ENCODE measurements at places on chromosomes 13 and 19.

DNA sequence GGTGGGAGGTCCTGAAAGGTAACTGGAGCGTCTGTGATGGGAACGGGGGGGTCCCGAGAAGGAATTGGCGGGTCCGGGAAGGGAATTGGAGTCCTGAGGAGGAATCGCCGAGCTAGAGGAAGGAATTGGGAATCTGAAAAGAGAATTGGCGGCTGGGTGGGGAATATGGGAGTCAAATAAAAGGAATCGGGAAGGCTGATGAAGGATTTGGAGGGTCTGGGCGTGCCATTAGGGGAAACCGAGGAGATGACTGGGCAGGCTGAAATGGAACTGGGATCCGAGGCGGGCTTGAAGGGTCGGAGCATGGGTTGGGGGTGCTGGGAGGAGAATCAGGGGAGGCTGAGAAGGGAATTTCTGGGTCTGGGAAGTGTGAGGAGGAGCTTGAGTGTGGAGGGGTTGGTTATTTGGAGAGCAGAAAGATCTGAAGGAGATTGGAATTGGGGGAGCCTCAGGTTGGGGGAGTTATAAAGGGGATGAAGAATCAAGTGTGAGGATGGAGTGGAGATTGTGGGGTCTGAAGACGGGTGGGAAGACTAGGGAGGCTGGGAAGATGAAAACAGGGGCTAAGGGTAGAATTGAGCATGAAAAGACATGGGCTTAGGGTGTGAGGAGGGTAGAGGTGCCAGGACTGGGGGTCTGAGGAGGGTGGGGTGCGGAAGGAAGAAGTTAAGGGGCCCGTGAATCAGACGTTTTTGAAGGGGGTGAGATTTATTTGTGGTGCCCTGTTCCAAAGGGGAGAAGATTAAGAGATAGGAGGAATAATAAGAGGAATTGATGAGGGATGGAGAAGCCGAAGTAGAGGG is 718 bp downstream of the ACTN4 start:
- DNase-seq, result no peak

GRCh38 chr19:44943801-44944249 is 1.8 kb downstream of the APOC4 start:
- no peak for DNase-seq

- DNase-seq, result peak; percentile 26
These were observed 19.6 kb downstream of the ALG5 start for GRCh38 chr13:36979361-36980050.

GRCh38 chr19:28563964-28564921 is 648.7 kb downstream of the UQCRFS1 start:
- DNase-seq, result no peak

DNA sequence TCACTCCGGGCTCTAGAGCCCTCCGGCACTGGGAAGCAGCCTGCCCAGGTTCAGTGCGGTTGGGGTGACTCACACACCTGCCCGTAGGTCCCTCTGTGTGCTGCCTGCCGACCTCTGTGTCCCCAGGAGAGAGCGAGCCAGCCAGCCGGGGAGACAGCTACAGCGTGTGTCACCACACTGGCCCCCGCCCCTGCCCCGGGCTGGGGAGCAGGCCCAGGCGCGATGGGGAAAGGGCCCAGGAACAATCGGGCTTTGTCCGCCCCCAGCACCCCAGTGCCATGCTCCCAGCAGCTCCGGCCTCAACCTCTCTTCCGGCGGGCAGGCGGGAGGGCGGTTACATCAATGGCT is at the start of gene KLK6:
Gene KLK6 (minus strand): TSS at position 179 of the 348 bp plus-strand sequence. CDS start 1,487 bp downstream, outside the sequence.
- no peak for DNase-seq

GRCh38 chr13:94239135-94239534 is 240.3 kb downstream of the DCT start:
- peak; percentile 51 for DNase-seq

DNA sequence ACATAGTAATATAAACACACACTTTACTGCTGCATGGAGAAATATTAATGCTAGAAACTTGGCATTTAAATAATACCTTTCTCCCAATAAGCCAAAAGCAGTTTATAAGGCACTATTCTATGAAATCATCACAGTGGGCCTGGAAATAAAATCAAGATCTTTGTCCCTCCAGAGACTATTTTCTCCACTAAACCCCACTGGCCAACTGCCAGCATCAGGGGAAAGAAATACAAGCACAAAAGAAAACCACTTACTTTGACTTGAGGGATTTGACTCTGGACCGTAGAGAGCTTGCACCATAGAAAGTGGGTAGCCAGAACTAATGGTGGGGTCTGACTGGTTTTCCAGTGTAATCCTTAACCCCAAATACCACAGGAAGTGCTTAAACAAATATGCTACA is 71.9 kb downstream of the DCLK1 start:
- peak; percentile 35 for DNase-seq

- DNase-seq, result no peak
These were observed 48.0 kb upstream of the WASF3 start for GRCh38 chr13:26509491-26509890.

GRCh38 chr19:35845215-35846037 is 6.9 kb downstream of the NPHS1 start:
- DNase-seq, result no peak

DNA sequence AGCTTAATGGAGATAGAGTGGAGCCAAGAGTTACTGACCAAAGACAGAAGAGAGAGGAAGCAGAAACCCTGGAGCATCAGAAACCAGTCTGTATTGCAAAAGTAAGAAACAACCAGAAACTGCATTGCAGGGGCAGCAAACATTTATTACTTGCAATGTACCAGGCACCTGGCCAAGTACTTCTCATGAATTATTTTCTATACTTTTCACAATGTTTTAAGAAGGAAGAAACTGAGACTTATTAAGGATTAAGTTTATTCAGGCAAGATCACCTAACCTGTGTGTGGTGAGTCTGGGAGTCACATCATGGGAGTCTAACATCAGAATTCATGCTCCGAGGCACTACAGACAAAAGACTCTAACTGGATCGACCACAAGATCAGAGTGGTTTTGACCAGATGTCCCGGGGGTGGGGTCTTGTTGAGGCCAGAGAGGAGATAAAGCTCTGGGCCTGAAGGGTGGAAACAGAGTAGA is 47.4 kb downstream of the TNFRSF19 start:
- DNase-seq, result peak; percentile 90

DNA sequence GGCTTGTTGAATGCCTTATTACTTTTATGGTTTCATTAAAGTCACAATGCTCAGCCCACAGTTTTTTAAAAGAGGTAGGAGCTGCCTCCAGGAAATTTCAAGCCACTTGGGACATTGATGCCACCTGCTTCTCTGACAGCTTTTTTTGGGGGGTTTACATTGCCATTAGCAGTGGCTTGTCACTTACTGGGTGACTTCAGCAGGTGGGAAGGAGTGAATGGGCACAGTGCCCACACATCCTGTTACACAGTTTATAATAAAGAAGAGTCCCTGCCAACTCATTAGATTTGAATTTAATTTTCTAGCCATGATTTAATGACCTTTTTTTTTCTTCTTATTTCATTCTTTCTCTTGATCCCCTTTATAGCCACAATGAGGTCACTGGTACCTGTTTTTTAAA is 61.0 kb downstream of the NHLRC3 start:
- DNase-seq, result no peak

- no peak for DNase-seq
These were observed 14.5 kb downstream of the ZNF426 start for GRCh38 chr19:9523885-9524474.

DNA sequence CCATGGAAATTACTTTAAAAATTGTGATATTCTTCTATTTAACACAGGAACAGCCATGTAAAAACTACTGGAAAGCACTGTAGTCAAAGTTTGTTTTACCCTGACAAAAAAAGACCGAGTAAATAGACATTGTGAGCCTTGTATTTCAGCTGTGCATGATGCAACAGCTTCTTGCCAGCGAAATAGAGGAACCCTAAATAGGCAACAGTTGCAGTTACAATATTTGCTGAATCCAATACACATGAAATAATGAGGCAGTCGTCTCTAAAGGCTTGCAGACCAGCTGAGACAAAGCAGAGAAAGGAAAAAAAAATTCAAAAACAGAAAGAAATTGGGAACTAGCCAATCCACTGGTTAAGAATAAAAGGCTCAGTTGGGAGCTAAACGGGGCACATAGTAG is 1001.1 kb downstream of the OLFM4 start:
- no peak for DNase-seq

- no peak for DNase-seq
These were observed 22.8 kb downstream of the TSHZ3 start for GRCh38 chr19:31326329-31327028.

- DNase-seq, result no peak
These were observed 870.1 kb downstream of the PCDH9 start for GRCh38 chr13:66359910-66360552.

DNA sequence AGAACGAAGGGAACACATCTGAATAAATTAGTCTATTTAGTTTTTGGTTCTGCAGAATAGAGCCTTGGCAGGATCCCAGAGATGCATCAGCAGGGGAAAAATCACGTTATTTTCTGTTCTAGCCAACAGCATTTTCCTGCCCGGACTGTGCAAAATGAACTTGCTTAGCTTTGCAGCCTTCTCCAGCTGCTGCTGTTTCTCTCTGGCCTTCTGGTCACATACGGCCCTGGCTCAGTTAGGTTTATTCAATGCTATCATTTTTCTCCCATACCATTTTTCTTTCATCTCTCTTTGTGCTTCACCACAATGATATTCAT is 110.4 kb upstream of the KL start:
- DNase-seq, result peak; percentile 26

GRCh38 chr13:24893863-24894262 is 129.9 kb downstream of the RNF17 start:
- DNase-seq, result no peak

GRCh38 chr13:105783261-105783660 is 752.2 kb downstream of the EFNB2 start:
- no peak for DNase-seq

DNA sequence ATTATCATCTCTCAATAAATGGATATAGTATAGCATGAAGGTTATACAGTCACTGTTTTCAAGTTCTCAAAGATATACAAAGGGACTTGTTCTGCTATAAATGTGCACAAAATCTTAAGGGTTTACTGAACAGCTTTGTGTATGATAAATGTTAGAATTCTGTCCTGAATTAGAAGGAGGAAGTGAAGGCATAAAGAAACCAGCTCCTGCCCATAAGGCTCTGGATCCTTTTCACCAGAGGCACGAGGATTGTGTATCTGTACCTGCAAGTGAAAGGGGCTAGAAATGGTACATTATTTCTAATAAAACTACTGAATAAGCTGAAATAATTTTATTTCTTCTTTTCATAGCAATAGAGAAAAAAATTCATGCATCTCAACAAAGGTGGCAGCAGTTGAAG is 32.4 kb downstream of the PHF11 start:
- no peak for DNase-seq

- DNase-seq, result peak; percentile 30
These were observed 25.0 kb upstream of the C1QTNF9B start for GRCh38 chr13:23922005-23922932.

DNA sequence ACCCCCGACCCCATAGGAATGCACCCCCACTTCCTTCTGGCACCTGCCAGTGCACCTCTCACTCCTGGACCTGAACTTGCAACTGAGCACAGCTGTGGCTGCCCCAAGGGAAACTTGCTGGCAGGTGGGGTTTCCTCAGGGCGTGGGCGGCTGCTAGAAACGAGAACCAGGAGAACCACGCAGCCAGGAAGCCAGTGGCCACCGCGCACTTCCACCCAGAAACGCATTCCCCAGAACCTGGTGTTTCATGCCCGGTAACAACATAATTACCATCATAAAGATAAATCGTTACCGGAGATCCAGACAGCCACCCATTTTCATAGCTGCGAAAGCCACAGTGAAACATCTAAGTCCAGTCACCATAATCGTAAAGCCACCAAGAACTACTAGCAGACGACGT is 75.2 kb upstream of the C13orf46 start:
- no peak for DNase-seq

- no peak for DNase-seq
These were observed 1.2 kb upstream of the EFNA2 start for GRCh38 chr19:1284293-1284978.

DNA sequence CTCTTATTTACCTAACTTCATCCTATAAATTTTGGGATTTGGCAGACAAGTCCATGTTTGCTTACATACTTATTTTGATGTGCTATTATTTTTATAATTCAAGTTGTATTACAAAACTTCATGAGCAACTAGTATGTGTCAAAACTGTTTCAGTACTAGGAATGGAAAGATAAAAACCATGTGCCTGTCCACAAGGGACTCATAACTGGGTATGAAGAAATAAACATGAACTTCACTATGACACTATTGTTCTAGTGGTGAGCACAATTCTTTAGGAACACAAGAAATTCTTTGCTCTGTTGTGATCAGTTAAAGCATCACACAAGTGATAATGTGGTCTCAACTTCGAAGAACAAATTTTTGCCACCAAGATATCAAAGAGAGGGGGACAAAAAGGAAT is 97.5 kb upstream of the FBXL3 start:
- DNase-seq, result no peak

GRCh38 chr19:5181329-5181728 is 159.3 kb downstream of the PTPRS start:
- no peak for DNase-seq

- no peak for DNase-seq
These were observed 6.6 kb downstream of the SMG9 start for GRCh38 chr19:43748205-43748594.

- no peak for DNase-seq
These were observed 134.7 kb upstream of the GPR12 start for GRCh38 chr13:26895081-26895807.

- no peak for DNase-seq
These were observed at the start of gene LIM2 for GRCh38 chr19:51387924-51388389. Gene LIM2, minus strand, starts transcription at chr19:51387974. Its CDS starts 531 bp downstream, at chr19:51387443.

- no peak for DNase-seq
These were observed 63.5 kb upstream of the CSNK1A1L start for GRCh38 chr13:37168926-37169325.

DNA sequence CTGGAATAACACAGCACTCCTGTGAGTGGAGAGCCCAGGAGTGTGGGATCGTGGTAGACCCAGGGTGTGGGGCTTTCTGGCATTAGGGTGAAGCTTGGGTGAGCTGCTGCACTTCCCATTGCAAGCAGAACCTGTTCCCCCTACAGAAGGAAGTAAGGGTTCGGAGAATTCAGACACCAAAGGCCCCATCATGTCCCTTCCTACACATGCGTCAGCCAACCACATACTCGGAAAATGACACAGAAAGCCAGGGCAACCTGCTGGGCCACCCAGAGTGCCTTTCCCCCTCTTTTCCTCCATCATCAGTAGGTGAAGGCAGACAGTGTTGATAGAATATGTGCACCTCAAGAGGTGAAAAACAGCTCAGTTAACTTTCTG is 42.9 kb downstream of the GGACT start:
- DNase-seq, result no peak

GRCh38 chr13:36310417-36311108 is 12.9 kb upstream of the CCDC169 start:
- no peak for DNase-seq

Data from fibroblast of upper back skin (primary cell).